A673 (cell line): ENCODE measurements at places on chromosomes 7 and 10. TPM values are rescaled to one million over a fixed set of nuclear protein-coding genes. Genes with fewer than 3 reads are reported as not detected.

- no peak for DNase-seq
Measured at GRCh38 chr10:45294681-45295080, 20.7 kb downstream of the OR13A1 start.

GRCh38 chr7:106767078-106767477 lies 98.0 kb upstream of the PIK3CG start:
- DNase-seq: no peak

- DNase-seq: peak; percentile 19
Measured at GRCh38 chr10:122504610-122504950, 43.2 kb downstream of the HTRA1 start.

DNA sequence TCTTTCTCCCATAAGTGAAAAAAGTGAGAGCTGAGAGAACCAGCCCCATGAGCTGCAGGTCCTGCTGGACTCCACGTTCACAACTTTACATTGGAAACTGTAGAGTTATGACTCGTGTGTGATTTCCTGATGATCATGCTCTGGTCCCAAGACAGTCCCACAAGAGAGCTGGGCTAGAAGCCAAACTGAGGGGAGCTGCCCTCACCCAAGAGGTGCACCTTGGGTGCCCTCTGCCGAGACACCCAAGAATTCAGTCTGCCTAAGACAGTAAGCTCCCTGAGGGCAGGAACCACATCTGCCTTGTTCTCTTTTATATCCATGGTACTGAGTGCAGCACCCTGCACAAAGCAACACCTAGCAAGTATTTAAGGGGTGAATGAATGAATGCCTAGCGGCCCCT lies 112.8 kb upstream of the SFMBT2 start:
- DNase-seq: no peak

- no peak for DNase-seq
Measured at GRCh38 chr7:57821438-57822382, 371.7 kb downstream of the ZNF716 start.

GRCh38 chr7:127943541-127944521 lies 87.4 kb downstream of the LRRC4 start:
- DNase-seq: peak; percentile 78

DNA sequence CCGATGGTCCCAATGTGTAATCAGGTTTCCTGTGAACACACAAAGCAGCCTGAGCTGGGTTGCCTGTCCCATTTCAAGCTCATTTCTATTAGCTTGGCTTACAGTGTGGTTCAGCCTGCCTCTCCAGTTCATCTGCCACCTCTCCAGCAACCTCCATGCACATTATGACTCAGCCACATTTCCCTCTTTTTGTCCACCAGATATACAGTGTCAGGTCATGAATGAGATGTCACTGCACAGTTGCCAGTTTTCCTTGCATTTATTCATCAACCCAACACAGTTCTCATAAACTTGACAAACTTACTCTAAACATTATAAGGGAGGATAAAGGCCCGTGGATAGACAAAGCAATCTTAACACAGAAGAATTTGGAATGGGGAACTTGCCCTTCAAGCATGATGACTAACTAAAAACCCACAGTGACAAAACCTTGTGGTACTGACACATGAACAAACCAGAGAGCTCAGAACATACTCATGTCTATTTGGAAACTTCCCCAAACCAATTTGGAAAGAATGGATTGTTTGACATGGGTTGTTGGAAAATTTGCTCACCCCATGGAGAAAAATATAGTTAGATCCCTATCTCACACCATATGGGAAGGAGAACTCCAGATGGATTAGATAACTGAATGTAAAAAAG lies 2.5 kb upstream of the CFAP58 start:
- no peak for DNase-seq

- DNase-seq: no peak
Measured at GRCh38 chr10:48206482-48207250, 67.8 kb downstream of the FRMPD2 start.

CYP3A7 gene
- not detected in 2 replicates for total RNA-seq

DNA sequence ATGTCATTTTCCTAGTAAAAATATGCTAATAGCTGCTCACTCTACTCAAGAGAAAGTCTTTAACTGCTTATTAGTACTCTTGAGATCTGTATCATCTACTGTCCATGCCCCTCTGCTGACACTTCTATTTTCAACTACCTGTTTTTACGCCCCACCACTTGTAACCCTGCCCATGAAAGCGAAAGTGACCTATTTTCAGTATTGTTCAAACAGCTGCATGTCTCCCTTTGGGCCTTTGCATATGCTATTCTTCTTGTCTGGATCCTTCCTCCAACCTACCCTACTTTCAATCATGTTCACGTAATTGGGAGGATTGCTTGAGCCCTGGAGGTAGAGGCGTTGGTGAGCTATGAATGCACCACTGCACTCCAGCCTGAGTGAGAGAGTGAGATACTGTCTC lies 1481.3 kb downstream of the GATA3 start:
- DNase-seq: no peak

DNA sequence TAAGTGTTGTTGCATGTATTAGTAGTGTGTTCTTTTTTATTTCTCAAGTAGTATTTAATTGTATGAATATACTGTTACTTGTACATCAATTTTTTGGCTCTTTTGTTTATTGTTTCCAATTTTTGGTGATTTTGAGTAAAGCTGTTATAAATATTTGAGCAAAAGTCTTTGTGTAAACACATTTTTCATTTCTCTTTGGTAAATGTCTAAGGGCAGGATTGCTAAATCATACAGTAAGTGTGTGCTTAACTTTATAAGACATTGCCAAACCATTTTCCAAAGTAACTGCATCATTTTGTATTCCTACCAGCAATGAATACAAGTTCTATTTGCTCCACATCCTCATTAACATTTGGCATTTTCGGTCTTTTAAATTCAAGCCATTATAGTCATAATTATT lies 92.8 kb downstream of the ICA1 start:
- DNase-seq: no peak

CDK5 gene
- 21.1 and 25.7 TPM in 2 replicates for total RNA-seq

DNA sequence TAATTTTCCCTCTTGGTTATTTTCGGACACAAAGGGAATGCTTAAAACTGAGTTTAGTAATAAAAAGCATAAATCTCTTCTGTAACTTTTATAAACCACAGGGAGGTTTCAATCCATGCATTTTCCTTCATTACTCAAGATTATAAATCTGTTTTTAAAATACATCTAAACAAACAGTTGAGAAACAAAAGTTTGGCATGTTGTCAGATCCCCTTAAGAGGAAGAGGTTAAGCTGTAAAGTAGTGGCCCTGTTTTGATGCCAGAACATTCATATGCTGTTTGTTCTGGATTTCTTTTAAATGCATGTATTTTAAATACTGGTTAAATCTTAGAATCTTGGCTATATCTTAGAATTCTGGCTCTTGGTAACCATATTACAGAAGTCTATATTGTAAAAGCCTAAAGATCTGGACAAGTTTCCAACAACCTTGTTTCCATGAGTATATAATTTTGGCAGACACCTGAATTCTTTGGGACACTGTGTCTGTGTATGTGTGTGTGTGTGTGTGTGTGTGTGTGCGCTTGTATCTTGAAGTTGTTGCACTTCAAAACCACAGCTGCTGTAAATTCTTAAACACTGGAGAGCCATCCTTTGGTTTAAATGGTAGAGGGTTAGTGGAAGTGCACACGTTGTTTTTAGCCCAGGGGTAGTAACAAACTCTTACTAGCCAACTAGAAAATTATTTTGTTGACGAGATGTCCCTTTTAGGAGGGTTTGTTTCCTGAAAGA lies 6.8 kb upstream of the SEMA4G start:
- DNase-seq: no peak

GRCh38 chr10:124484661-124485060 lies 23.0 kb downstream of the LHPP start:
- DNase-seq: no peak

DHX32 gene
- total RNA-seq: 36.2 and 45.4 TPM in 2 replicates

DNA sequence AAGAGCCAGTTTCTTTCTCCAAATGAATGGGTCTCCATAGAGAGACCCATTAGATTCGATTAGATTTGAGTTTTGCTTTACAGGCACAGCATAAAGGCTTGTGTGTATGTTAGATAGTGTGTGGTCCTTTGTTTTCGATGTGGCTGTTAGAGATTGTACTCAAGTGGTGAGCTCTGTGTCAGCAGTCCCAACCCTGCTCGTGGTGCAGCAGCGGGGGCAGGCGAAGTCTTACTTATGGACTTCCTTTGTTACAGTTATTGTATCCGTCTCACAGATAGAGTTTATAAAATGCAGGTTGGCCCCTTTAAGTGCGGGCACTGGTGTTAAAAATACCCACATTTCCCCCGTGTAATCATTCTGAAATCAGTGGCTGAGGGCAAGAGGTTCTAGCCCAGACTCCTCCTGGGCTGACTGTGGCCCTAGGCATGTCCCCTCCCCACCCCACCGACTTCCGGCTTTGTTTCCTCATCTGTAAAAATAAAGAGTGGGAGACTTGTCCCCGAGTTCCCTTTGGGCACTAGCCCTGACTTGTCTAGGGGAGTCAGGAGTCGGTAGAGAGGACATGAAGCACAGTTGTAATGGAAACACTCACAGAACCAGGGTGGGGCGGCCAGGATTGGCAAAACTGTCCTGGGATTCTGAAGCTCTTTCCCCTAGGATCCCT lies 28.6 kb downstream of the MTURN start:
- DNase-seq: no peak

CADPS2 gene
- total RNA-seq: 74.4 and 81.3 TPM in 2 replicates

- no peak for DNase-seq
Measured at GRCh38 chr10:83538047-83538446, 601.3 kb upstream of the GHITM start.

TMEM196 gene
- total RNA-seq: not detected in 2 replicates

DNA sequence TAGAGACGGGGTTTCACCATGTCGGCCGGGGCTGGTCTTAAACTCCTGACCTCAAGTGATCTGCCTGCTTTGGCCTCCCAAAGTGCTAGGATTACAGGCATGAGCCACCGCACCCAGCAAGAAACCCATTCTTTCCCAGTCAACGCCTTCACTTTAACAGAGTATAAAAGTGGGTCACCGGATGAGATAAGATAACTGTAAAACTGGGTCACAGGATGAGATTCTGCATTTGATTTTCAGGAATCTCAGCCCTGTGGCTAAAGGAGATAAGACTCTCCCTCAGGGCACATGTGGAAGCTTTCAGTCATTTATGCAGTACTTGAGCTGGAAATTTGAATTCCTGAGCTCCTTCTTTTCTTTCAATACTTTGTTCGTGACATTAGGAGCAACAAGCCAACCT lies 70.8 kb downstream of the LRRC17 start:
- no peak for DNase-seq

ST8SIA6 gene
- not detected in 2 replicates for total RNA-seq

TACC2 gene
- 0.55 and 0.62 TPM in 2 replicates for total RNA-seq

AS3MT gene
- total RNA-seq: 4.8 and 5.2 TPM in 2 replicates

DNA sequence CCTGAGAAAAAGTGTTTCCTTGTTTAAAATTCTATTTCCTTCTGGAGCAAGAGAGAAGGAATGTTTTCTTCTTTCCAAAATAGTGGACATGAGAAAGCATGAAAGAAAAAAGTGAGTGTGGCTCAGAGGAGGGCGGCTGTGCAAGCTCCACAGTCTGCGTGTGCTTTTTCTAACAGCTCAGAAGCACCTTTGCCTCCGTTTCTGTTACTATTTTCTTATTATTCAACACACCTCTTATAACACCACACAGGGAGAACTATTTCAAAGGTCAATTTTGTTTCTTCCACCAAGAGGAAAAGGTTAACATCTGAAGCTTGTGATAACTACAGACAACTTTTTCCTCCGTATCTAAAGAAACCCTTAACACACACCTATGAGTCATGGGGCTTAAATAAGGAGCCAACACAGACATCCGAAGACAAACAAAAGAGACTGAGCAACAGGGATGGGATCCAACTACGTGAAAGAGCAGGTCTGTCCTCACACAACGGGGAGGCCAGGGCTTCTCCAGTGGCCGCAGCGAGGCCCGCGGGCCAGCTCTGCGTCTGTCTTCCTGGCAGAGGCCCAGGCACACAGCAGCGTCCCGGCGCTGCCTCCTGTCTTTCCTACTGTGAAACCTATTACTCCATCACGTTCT lies 36.2 kb upstream of the NCAPG2 start:
- no peak for DNase-seq

DNA sequence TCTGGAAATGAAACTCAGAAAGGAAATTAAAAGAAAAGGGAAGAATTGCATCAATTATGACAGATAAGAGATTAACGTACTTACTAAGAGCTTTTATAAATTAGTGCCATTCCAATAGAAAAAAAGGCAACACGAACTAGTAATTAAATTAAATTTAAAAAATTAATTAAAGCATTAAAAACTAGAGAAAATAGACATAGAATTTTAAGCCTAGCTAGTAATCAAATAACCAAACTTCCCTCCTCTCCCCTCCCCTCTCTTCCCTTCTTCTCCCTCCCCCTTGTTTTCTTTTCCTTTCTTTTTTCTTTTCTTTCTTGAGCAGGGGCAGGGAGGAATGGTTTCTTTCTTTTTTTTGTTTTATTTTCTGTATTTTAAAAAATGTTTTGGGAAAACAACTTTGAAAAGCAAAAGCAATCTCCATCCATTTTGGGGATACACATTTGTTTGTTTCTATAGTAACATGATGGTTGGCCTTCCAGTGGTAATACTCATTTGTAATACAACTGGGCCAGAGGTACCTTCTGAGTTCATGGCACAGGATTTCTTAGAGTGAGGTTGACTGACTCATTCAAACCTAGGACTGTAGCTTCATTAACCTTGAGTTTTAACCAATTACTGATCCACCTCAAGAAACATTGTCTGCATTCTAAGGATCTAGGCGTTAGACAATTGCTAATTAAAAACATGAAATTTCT lies 132.6 kb downstream of the ST7 start:
- no peak for DNase-seq

DNA sequence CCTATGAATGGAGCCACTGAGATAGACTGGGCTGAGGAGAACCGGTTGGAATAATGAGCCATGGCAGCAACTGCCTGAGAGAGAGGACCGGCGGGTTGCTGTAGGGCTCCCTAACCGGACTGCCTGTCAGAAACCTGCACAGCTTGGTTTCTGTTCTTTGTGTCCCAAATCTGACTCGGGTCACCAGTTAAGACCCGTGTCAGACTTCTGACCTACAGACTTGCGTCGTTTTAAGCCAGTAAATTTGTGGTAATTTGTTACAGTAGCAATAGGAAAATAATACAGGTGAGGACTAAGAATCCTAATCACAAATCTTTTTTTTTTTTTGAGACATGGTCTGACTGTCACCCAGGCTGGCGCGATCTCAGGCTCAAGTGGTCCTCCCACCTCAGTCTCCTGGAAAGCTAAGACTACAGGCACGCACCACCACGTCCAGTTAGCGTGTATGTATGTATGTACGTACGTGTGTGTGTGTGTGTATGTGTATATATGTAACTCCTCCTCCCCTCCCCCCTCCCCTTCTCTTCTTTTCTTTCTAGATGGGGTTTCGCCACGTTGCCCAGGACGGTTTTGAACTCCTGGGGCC lies 672 bp upstream of the DDX56 start:
- DNase-seq: no peak
